Sigmoid colon (tissue), 7 donors: ENCODE measurements at places on chromosomes 1 and 21. TPM values are rescaled to one million over a fixed set of nuclear protein-coding genes. Genes with fewer than 3 reads are reported as not detected.

- no peak for DNase-seq
Measured at GRCh38 chr1:119988306-119989062, 81.0 kb downstream of the NOTCH2 start.

CHI3L2 gene
- 2.6 TPM for total RNA-seq

DNA sequence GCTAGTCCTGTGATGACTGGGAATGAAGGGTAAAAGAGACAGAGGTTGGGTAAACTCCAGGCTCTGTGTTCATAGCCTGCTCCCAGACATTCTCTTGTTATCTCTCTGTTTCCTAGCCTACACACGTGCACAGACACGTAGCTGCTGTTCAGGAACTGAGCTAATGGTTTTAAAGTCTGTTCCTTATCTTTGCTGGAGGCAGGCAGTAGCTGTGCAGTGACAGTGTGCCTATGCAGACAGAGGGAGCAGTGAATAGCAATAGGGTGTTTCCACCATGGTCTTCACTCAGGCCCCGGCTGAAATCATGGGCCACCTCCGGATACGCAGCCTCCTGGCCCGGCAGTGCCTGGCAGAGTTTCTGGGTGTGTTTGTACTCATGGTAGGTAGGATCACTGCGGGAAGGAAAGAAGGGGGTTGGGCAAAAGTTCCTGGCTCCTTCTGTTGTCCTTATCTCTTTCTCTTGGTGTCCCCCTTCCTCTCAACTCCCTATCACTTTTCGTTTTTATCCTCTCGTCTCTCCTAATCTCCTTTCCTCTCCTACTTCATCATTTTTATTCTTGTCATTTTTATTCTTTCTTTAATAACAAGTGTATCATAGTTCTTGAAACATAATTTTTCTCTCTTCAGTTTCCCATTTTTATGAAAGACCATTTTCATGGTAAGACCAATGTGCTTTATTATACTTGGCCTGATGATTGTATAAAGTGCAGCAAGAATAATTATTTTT, at the start of gene AQP10:
Gene AQP10, plus strand, starts transcription at position 212 of the 727 bp plus-strand sequence. Its CDS starts 63 bp downstream, at position 275.
- no peak for DNase-seq

DNA sequence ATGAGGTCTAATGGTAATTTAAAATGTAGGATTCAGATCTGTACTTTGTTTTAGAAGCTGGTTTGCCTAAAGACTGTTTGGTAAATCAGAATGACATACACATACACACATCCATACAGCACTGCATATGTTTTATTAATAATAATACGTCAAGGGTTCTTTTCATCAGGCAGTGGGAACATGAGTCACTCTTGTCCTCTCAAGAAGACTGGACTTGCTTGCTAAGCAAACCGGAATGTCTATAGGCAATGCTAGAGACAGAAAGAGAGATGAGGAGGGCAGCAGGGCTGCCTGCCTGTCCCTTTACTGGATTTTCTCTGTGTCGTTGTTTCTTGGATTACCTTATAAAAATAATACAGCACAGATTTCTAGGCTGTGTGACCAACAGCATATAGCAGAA, 119.1 kb upstream of the GALNT2 start:
- DNase-seq: no peak

DNA sequence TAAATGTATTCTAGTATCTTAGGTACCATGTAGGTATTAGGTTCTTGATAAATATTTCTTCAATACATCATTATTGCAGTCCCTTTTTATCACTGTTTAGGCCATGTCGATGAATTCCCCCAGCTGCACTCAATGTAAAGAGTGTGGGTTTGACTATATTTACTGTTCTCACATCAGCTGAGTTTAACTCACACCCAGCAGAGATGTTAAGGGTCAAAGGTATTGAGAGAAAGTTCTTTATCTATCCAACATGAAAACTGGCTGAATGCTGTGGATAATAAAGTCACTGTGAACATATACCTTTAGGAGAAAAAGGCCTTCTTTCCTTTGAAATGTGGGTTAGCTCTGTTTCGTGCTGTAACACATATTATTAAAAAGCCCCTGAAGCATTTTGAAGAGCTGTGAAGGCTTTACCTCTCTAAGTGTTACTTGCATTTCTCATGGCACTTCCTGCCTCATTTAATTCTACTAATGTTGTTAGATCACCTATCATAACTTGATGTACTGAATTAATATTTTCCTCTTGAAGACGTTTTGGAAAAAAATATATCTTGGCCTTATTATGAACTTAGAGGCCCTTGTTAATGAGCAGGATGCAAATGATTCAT, 19.1 kb upstream of the LYST start:
- DNase-seq: no peak

DNA sequence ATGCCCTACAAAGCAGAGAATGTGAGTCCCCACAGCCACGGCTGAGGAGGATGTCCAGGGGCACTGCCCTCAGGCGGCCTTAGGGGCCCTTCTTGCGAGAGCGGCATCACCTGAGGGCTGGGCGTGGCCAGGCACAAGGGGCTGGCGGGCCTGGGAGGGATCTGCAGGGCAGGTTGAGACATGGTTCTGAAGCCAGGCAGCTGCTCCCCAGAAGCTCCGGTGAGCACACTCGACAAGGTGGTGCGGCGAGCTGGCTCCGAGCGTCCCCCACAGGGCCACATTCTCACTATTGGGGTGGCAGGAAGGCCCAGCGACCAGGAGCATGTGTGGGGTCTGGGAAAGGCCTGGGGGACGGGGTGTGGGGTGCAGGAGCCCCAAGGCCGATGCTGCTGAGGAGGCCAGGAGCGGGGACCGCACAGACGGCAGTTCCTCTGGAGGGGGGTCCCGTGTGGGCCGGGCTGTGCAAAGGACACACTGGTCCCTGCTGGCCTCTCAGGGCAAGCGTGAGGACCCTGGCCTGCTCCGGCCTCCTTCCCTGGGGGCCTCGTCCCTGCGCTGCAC, 47.2 kb downstream of the MORN1 start:
- DNase-seq: no peak

- DNase-seq: no peak
Measured at GRCh38 chr1:178768423-178768822, 43.4 kb downstream of the RALGPS2 start.

GRCh38 chr1:55257958-55258357, 42.8 kb upstream of the USP24 start:
- no peak for DNase-seq

FAM151A gene
- not detected for total RNA-seq

GRCh38 chr1:156875341-156875615, 14.6 kb downstream of the NTRK1 start:
- DNase-seq: no peak

GRCh38 chr1:40266786-40267535, 8.9 kb downstream of the ZMPSTE24 start:
- no peak for DNase-seq

PDZK1IP1 gene
- total RNA-seq: not detected

DNA sequence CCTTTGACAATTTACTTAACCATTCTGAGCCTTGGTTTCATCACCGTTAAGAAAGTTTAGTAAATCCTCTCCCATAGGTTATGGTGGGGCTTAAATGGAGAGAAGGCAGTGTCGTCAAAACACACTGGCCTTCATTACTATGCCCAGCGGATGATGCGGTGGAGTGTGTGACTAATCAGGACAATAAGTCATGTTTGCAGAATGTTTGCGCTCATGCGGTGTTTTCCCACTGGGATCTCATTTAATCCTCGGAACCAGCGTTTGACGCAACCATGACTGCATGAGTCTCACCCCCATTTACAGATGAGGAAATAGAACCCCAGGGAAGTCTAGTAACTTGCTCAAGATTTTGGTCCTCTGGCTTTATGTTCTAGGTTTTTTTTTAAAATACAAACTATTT, 17.5 kb downstream of the SLC26A9 start:
- peak; percentile 44 for DNase-seq

DNA sequence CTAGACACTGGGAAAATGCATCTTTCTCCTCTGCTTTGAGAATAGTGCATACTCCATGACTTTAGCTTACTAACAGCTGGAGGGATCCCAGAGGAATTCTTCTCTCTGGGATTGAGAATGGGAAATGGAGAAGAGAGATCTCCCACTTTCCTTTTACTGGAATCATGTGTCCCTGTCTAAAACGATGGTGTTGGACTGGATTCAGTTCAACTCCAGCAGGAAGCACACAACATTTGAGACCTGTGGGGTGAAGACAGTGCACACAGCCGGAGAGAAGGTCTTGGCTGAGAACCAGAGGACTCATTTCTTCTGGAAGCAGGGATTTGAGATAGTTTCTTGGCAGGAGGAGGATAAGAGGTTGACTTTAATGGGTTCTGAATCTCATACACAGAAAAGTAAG, 58.7 kb downstream of the TRABD2B start:
- no peak for DNase-seq

C1orf87 gene
- not detected for total RNA-seq

DNA sequence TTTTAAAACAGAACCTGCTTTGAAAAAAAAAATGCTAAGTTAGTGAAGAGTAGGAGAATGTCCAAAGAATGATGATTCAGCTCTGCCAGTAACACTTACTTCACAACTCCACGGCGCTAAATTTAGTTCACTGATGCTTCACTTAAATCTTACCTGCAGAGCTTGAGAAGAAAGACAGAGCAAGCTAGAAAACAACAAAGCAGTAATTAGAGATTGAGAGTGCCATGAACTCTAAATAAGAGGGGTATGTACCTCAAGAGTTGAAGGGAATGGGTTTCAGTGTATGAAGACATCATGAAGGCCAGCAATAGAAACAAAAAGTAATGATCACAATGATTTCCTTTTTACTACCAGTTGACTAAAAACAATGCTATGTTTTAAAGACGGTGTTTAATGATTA, 32.8 kb downstream of the EPRS1 start:
- DNase-seq: no peak

DNA sequence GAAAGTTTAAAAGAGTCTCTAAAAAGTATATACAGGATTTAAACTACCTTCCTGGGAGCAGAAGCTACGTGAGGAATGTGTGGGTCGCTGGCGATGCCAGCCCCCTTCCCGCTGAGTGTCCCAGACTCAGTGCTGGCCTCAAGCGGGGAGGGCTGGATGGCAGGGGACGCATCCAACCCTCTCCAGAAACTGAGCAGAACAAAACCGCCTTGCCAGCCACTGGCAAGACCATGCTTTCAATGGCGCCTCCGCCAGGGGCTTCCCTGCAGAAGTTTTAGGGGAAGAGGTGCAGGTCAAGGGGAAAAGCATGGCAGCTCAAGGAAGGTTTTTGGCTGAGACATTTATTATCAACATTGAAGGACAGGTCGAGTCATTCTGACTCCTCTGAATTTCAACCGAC, 26.1 kb downstream of the NADK start:
- DNase-seq: no peak

- peak; percentile 84 for DNase-seq
Measured at GRCh38 chr1:43858324-43858723, 75.3 kb upstream of the ARTN start.

GRCh38 chr1:74681449-74681848, 7.9 kb upstream of the ERICH3 start:
- DNase-seq: no peak

GRCh38 chr1:35659589-35659988, 18.3 kb upstream of the PSMB2 start:
- DNase-seq: no peak

DNA sequence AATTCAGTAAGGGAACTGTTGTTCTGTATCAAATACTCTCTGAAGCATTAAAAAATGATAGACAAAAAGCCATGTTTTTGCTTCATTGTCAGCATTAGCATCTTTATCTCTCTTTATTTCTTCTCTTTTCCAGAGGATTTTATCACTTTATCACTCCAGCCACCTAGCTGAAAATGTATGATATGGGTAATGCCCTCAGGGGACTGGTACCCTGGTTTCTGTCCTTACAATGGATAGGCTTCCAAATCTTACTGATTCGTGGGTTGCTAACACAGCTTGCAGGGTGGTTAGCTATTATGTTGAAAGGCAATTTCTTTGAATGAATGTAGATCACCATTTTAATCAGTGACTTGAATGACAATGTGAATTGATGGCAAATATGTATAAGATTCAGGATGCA, 23.3 kb upstream of the HRNR start:
- no peak for DNase-seq

DENND2C gene
- 3.0 TPM for total RNA-seq

GRCh38 chr1:2304921-2305681, 77.0 kb downstream of the SKI start:
- DNase-seq: peak; percentile 91

- no peak for DNase-seq
Measured at GRCh38 chr1:17084787-17085186, 31.0 kb upstream of the SDHB start.
